ENCODE measurements at places on chromosomes 16 and 17. TPM values are rescaled to one million over a fixed set of nuclear protein-coding genes. Genes with fewer than 3 reads are reported as not detected.

The DNAAF8 gene
- 0.84 TPM for total RNA-seq

The TEX14 gene
- total RNA-seq, result under 0.01 TPM

The CCL8 gene
- total RNA-seq, result 2.0 TPM

The TLCD3B gene
- not detected for total RNA-seq

The HSDL1 gene
- 7.1 TPM for total RNA-seq

The SPNS2 gene
- total RNA-seq, result 19.9 TPM

The KRTAP17-1 gene
- total RNA-seq, result not detected

The HS3ST3A1 gene
- 10.4 TPM for total RNA-seq

The DBF4B gene
- 3.7 TPM for total RNA-seq

The NT5C3B gene
- 75.2 TPM for total RNA-seq

The CAVIN1 gene
- total RNA-seq, result 619 TPM

The ITGB3 gene
- 50.5 TPM for total RNA-seq

The MYLK3 gene
- 0.69 TPM for total RNA-seq

The SPN gene
- 2.3 TPM for total RNA-seq

GRCh38 chr16:66115373-66115772 lies 251.1 kb upstream of the CDH5 start:
- DNase-seq, result no peak

GRCh38 chr17:58328195-58329034 lies at the start of gene TSPOAP1:
TSS of gene TSPOAP1 (minus strand) at chr17:58328795. CDS start at chr17:58327920, 875 bp downstream.
- DNase-seq, result no peak

DNA sequence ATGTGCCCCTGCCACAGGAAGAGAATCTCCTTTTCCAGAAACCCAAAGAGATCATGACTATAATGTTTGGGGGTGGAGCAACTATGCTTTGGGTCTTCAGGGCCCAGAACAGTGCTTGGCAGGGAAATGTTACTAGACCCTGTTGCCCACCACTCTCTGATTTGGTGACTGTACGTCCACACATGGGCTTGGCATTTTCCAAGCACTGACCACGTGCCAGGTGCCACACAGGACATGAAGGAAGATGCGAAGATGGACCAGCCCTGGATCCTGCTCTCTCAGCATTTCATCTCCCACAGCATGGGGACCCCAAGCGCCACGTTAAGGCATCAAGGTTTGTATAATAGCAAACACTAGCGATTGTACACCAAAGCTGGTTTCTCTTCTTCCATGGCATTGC lies 50.1 kb downstream of the GSG1L start:
- no peak for DNase-seq

DNA sequence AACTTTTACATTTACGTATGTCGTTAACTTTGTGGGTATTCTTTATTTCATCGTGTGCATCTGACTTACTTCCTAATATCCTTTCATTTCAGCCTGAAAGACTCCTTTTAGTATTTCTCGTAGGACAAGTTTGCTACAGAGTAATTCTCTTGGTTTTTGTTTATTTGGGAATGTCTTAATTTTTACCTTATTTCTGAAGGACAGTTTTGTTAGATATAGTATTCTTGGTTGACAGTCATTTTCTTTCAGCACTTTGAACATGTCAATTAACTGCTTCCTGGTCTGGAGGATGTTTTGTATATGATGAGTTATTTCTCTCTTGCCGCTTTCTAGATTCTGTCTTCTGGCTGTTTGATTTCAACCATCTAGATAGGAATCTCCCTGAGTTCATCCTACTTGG lies 109.2 kb upstream of the NACA2 start:
- DNase-seq, result no peak

DNA sequence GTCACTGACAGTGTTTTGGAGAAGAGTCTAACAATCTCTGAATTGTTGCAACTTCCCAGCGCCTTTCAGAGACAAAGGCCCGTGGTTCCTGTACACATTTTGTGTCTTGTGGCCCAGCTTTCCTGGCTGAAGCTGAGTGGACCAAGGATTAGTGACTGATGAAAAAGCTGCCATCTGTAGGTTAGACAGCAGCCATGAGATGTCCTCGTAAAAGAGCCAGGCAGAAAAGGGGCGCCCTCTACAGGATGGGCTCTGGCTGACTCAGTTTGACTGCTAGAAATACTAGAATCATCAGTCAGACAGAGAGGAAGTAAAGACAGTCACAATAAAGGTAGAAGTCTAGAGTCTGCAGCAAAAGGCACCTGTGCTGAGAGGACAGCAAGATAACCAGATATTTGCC lies 26.5 kb upstream of the NF1 start:
- DNase-seq, result no peak

- DNase-seq, result no peak
Observed at GRCh38 chr16:5309946-5310611, 212.5 kb upstream of the EEF2KMT start.

GRCh38 chr17:36778448-36778847 lies 158.8 kb upstream of the LHX1 start:
- DNase-seq, result no peak

- DNase-seq, result no peak
Observed at GRCh38 chr16:56866955-56867830, 2.2 kb downstream of the SLC12A3 start.

- DNase-seq, result no peak
Observed at GRCh38 chr17:80055597-80055996, 19.2 kb downstream of the CCDC40 start.

DNA sequence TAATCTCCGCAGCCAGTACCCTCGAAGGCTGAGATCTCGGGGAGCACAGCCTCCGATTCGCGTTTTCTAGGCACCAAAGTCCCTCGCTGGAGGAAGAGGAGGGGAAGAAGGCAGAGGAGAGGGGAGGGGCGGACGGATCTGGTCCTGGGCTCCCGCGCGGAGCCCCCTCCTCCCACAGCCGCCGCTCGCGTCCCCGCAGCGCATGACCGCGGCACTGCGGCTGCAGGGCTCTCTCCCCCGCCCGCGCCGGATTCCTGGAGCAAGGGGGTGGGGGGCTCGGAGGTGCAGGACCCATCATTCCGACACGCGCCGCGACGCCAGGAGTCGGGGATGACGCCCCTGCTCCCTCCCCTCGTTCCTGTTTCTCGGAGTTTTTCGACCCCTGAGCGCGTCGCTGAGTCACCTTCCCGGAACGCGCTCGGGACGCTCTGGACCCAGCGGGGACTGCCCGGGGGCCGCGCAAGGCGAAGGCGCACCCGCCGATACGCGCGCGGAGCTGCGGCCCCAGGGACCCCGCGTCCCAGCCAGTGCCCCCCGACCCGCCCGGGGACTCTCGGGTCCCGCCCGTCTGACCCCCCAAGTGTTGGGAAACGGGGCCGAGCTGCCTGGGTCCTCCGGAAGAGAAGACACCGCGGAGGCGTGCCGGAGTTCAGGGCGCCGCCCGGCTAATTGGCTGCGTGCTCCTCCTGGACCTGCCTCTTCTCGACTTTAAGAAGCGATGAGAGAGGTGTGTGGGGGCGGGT lies 1.4 kb upstream of the SPHK1 start:
- DNase-seq, result no peak

DNA sequence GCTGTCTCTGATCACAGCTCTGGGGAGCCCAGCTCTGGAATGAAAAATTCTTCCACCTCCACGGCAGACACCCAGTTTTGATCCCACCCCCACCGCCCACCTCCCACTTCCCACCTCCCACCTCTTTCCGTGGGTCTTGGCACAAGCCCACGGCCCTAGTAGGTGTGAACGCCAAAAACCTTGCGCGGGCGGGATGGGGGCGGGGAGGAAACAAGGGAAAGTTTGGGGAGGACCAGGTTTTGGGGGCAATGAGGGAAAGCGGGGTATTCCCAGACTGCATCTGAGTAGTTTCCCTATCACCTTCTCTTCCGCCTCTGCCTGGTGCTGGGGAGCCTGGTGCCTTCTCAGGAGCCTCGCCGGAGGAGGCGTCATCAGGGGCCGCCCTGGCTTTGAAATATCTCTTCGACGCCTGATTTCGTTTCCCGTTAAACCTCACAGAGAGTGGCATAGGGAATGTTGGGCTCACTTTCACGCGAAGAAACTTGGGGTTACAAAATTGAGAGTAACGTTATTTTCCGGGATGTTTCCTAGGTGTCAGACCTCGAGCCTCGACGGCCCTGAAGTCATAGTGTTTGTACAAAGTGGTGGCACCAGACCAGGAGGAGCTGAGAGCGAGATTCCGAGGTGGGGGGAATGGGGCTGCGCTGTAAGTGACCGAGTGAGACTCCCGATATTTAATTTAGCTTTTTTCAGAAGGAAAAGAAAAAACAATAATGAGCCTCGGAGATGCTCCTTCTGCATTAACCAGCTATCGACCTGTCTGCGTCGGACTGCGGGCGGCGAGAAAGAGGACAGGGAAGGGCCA lies 1.6 kb upstream of the IRX3 start:
- DNase-seq, result no peak

DNA sequence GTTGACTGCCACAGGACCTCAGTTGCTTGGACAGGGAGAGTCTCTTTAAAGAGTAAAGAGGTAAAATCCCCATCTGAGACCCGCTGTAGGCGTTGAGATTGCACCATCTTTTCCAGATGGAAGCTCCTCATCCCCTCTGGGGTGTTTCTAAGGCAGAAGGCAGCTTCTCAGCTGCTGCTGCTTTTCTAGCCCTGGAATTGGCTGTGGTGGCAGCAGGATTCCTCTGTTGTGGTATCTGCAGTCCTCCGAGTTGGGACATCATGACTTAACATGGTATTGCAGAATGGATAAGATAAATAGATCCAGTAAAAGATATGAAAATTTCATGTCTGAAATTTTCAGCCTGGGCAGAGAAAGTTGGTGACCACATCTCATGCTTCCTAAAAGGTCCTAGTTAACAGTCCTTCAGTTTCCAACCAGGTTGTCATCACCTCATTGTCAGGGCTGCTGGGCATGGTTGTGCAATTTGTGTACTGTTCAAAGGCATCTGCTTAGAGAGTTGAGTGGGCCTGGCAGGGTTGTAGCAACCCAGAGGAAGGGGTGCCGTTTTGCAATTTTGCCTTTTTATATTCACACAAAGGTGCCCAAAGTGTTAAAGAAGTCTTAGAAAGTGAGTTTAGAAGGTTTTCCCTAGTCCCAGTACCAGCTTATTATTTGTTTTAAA lies 150.4 kb downstream of the SPECC1 start:
- DNase-seq, result no peak

DNA sequence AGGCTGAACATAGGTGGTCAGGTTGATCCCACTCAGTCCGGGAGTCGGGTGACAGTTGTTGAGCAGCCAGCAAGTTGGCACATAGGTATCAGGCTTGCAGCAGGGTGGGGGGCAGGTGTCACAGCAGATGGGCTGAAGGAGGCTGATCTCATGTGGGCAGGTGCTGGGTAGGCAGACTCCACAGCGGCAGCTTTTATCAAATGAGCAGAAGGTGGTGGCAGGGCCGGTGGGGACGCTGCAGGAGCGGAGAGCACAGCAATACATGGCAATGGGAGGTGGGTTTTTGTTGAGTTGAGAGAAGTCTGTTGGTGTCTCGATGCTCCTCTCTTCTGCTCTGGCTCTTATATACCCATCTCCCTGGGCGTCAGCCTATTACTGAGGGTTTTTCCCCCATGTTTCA lies at the start of gene KRTAP3-1:
Gene KRTAP3-1, minus strand, starts transcription at position 318 of the 400 bp plus-strand sequence. Its CDS starts 54 bp downstream, at position 264.
- DNase-seq, result peak; percentile 81

- no peak for DNase-seq
Observed at GRCh38 chr17:4476511-4477070, 22.1 kb upstream of the SPNS2 start.

DNA sequence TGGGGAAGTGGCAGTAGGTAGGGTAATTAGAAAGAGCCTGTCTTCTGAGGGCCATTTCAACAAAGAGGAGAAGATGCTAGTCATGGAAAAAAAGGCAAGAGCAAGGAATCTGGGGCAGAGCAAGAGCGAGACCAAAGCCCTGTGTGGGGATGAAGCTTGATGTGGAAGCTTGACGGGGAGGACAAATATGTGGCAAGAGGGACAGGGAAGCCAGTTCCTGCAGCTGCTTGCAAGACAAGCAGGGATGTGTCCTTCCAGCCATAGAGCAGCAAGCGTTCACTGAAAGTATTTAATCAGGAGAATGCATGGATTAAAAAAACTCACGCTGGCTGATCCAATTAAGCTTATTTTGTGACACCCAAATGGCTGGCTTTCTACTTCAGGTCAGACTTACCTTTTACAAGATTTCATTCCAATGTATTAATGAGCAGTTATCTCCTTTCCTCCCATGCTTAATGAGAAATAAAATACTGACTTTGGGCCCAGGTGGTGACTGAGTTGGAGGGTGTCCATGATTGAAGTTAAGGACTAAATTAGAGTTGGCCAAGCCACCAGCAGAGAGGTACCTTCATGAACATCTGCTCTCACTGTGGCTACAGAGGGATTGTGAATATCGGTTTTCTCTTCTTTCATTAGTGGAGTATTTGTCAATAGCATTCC lies 76.8 kb downstream of the ABCA8 start:
- DNase-seq, result no peak

GRCh38 chr17:76844846-76845245 lies 23.4 kb upstream of the MGAT5B start:
- DNase-seq, result no peak

DNA sequence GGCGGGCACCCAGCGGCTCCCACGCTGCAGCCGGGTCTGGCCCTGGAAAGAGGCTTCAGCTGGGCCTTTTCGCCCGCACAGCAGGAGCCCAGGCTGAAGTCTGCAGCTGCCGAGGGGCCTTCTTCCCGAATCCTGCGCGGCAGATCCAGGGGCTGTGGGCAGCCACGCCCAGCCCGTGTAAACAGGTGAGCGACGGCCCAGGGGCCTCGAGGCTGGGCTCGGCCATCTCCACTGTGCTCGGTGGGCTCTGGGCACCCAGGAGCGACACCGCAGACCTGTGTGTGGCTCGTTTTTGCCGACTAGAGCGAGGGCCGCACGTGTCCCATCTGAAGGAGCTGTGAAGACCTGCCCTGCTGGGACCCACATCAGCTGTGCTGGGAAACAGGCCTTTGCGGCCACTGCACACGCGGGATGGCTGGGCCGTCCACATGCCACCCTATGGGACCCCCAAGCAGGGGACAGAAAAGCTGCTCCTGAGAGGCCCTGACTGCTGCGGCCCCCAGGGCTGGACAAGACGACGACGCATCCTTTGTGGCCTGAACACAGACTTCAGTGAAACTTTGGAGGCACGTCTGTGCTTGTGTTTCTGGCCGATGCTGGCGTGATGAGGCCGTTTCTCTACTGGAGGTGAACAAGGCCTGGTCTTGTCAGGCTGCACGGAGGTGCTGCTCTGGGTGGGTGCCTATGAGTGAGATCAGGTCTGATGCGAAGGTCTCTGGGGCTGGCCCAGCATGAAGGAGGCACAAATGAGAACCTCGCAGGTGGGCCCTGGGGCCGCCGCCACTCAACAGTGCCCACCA lies 5.2 kb upstream of the APRT start:
- DNase-seq, result no peak
